ENCODE measurements at places on chromosomes 11 and 22.

- DNase-seq = no peak
Observed at GRCh38 chr22:25702040-25702439, 39.9 kb upstream of the MYO18B start.

DNA sequence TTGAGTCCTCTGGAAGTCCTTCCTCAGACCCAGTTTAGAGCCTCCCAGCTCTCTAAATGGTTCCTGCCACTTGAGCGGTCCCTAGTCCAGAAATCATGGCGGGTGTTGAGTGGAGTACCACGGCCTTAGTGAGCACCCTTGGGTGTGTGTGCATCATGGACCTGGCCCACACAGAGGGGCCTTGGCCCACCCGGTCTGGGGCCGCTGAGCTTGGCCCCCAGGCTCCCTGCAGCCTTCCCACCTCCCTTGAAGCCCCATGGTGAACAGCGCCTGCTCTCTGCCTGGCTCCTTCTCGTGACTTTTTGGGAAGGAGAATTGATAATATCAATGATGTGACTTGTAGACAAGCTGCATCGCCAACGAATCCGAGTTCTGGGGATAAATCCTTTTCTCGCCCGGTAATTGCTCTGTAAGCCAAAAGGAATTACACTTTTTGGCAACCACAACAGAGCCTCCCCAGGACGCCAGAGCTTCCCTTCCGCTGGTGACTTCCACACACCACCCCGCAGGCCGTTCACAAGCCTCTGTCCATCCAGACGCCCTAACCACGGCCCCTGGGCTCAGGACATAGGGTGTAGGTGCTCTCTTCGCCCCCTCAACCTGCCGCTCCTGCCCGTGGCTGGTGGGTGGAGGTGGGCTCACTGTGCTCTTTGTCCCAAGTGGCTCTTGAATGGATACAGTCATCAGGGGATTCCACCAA, 93.8 kb downstream of the NECTIN1 start:
- DNase-seq = no peak

- DNase-seq = no peak
Observed at GRCh38 chr11:75189911-75190310, 39.0 kb downstream of the SLCO2B1 start.

DNA sequence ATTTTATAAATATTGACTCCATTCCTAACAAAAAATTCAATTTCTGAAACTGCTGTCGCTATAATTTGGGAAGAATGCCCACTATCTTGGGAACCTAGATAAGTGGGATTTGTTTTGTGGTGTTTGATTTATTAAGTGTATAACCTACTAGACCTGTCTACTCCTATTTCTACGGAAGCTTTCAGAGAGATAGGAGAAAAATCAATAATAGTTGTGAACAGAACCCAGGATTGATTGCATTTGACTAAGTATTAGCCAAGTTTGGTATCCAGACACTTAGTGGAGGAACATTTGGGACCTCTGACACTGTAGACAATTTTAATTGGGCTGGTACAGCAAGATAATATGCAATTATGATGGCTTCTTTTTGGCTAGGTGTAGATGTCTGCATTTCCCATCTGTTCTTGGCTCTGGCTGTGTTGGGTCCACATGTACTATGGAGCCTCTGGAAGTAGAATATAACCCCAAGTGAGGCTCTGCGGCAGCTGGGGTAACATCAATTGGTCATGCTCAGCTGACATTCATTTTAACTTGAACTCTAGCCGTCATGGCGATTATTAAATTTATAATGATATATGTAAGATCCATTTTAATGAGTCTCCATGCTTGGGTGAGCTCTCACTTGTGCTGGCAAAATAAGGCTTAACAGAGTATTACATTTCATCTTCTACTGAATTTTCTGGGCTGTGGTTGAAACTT, 111.5 kb upstream of the E2F8 start:
- DNase-seq = no peak

DNA sequence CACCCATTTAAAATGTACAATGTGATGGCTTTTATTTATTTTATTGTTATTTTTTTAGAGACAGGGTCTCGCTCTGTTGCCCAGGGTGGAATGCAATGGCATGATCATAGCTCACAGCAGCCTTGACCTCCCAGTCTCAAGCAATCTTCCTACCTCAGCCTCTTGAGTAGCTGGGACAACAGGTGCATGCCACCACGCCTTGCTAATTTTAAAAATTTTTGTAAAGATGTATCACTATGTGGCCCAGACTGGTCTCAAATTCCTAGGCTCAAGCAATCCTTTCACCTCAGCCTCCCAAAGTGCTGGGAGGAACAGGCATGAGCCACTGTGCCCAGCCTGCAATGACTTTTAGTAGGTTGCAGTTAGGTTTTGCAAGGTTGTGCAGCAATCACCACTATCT, 14.3 kb downstream of the CLDN5 start:
- DNase-seq = no peak

DNA sequence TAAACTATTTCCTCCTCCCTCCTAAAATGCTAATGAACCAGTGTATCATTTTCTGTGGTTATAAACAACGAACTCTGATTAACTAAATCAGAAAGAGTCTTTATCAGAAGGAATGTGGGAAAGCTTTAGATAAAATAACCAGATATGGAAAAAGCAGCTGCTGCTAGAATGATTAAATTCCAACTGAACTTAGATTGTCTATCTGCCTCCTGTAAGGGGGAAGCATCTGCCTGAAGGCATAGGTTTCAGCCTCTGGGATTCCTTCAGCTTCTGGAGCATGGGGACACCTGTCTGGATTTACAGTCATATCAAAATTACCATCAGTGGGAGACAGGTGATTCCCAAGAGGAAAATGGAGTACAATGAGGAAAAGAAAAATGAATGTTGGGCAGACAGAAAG, 1095.5 kb upstream of the CCDC90B start:
- no peak for DNase-seq

- DNase-seq = no peak
Observed at GRCh38 chr11:8047382-8047781, 33.6 kb upstream of the TUB start.

GRCh38 chr22:39292031-39292462, 27.4 kb downstream of the RPL3 start:
- DNase-seq = no peak
